ENCODE measurements at places on chromosomes 1 and 21.

DNA sequence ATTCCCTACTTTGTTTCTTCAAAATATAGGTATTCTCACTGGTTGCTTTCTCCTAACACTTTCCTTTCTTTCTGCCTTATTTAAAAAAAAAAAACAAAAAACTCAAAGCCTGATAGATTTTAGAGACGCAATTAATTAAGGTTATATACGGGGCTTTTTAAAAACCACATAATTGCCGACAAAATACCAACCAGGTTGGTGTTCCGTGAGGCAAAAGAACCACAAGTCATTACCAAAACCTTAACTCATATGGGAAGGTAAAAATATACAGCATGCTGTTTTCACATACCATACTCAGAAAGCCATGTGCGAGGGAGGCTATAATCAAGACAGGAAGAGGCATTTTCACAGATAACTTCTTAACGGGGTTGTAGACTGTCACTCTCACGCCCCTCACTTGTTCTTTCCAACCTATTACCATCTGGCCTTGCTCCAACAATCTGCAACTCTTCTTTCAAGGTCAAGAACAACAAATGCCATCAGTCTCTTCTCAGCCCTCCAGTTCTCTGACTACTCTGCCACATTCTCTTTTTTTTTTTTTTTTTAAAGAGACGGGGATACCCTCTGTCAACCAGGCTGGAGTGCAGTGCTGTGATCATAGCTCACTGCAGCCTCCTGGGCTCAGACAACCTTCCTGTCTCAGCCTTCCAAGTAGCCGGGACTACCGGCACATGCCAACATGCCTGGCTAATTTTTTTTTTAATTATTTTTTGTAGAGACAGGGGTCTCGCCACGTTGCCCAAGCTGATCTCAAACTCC is 102.6 kb downstream of the APP start:
- DNase-seq: no peak

GRCh38 chr1:2566101-2567045 is 10.2 kb downstream of the TNFRSF14 start:
- DNase-seq: no peak

DNA sequence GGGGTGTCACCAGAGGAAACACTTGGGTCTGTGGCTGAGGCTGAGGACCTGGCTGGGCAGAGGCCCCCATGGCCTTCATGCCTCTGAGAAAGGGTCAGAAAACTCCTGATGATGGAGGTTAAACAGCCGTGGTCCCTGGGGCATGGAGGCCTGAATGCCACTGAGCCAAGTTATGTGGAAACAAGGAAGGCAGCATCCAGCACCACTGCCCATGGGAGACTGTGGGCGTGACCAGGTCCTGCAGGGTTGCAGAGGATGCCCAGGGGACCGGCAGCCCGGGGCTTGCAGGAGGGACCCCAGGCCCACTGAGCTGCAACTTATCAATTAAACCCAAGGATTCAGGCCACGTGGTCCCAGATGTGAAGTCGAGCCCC is 18.9 kb upstream of the COL6A2 start:
- no peak for DNase-seq

DNA sequence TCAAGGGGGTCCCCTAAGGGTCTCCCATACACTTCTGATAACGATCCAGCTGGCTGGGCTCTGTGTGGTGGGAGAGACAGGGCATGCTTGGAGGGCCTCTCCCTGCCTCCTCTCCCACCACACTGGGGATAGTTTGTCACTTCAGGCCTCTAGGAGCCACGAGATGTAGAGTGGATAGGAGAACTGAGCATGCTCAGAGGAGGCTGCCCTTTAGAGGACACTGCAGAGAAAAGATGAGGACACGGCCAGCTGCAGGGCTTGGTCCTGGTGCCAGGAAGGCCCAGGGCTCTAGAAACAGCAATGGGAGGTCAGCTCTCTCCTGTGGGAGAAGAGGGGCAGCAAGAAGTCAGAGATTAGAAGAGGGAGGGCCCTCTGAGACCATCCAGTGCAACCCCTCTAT is 25.7 kb downstream of the SLC9A1 start:
- no peak for DNase-seq

DNA sequence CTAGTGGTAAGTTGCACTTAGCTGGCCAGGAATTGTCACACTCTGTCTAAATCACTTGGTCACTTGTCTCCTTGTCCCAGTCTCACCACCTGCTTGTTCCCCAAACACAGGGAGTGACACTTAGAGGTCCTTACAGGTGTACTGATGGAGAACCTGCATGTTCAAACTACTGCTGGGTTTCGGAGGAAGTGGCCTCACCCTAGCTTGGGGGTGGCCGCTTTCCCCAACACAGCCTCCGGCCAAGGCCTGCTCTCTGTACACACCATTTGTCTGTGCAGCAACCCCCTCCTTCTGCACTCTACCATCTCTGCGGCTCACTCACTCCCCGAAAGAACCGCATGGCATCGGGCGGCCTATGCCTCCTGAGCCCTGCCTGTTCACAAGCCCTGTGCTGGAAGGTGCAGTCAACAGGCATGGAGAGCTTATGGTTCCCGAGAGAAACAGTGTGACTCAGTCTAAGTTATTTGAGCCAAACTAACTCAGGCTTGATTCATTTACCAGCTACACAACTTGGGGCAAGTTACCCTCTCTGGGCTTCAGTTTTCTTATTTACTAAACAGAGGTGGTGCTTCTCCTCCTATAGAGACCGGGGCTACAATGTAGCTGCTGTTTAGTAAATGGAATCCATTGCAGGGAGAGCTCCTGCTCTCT is 10.5 kb upstream of the SPRR4 start:
- no peak for DNase-seq

DNA sequence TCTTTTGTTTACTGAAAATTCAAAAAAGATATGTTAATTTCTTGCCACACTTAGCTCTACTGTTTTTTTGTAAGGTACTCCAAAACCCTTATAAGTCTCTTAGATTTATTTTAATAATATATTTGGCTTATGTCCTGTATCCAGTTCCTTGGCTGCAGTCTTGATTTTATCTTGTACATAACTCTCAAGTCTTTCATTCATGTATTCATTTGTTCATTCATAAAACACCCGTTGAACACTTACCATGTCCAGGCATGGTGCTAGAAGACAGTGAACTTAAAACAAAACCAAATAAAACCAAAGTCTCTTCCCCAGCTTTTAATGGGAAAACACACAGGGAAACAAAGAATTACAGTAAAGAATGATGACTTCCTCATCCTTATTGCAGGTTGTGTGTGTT is 215.8 kb downstream of the FGGY start:
- no peak for DNase-seq

GRCh38 chr21:22711636-22712035 is 1713.4 kb downstream of the NCAM2 start:
- DNase-seq: no peak

DNA sequence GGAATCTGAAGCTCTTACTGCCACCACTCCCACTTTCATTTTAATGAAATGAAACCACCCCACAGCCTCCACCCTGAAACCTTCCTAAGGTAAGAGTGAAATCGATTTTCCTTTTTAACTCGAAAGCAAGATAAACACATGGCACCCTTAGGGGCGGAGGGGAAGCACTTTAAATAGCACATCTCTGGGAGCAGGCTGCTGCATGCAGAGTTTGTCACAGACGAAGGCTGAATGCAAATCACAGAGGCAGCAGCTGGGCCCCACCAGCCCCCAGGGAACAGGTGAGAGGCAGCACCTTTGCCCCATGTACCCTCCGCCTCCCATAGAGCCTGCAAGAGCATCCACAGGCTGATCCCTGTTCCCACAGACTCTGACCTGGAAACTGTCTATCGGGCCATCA is 60.0 kb upstream of the GRIK3 start:
- DNase-seq: no peak

GRCh38 chr1:12600880-12601633 is 17.0 kb downstream of the DHRS3 start:
- DNase-seq: no peak

DNA sequence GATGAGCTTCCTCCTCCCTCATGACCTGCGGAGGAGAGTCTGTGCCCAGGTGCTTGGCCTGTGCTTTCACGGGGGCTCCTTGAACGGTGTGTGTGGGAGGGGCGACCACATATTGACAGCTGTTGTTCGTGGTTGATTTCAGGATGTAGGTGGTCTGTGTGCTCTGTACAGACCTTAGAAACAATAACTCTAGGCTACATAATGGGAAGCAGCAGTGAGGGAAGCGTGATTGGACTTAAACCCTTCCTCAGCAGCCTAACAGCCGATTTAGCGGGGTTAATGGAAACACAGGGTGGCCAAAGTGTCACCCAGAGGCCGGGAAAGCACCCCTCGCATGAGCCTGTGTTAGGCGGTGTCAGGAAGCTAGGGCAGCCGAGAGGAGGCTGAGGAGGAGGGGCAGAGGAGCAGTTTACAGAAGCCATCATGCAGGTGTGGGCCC is 56.0 kb downstream of the TBCE start:
- no peak for DNase-seq

DNA sequence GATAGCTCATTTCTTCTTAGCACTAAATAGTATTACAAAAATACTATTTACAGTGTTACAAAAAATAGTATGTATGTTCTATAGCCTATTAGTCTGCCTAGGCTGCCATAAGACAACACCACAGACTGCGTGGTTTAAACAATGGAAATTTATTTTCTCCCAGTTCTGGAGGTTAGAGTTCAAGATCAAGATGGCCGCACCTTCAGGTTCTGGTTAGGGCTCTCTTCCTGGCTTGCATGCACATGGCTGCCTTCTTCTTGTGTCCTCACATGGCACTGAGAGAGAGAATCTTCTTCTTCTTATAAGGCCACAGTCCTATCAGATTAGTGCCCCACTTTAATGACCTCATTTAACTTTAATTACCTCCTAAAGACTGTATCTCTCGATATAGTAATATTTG is 4.1 kb downstream of the ATF6 start:
- DNase-seq: no peak

DNA sequence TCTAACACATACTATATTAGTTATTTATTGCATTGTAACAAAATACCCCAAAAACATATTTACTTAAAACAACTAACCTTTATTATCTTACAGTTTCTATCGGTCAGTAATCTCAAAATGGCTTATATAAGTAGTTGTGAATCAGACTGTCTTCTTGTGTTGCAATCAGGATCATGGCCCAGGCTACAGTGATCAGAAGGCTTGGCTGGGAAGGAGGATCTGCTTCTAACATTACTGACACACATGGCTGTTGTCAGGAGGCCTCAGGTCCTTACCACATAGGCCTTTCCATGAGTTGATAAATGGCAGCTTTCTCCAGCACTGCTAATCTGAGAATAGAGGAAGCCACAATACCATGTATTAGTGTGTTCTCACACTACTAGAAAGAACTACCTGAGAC is 33.7 kb downstream of the CFH start:
- no peak for DNase-seq

GRCh38 chr1:25973610-25974321 is 24.1 kb downstream of the PAFAH2 start:
- peak; percentile 12 for DNase-seq

- DNase-seq: no peak
Observed at GRCh38 chr1:21641967-21642739, 27.0 kb downstream of the RAP1GAP start.

- no peak for DNase-seq
Observed at GRCh38 chr1:243658594-243659105, 191.4 kb downstream of the AKT3 start.

DNA sequence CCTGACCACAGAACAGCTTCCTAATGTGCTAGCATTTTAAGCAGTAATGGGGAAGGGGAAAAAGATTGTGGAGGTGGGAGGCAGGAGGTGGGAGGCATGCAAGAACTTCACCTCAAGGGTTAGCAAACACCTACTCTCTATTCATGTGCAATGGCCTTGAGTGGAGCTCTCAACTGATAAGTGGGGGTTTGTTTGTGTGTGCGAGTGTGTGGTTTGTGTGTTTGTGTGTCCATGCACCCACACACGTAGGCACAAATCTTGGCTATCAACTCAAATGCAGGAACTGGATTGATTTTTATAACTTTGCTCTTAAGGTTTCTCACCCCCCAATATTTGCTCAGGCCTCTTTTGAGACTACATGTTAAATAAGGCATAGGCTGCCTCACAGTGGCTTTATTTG is 78.6 kb downstream of the SYT6 start:
- no peak for DNase-seq
